ENCODE measurements at places on chromosomes 12 and 14.

DNA sequence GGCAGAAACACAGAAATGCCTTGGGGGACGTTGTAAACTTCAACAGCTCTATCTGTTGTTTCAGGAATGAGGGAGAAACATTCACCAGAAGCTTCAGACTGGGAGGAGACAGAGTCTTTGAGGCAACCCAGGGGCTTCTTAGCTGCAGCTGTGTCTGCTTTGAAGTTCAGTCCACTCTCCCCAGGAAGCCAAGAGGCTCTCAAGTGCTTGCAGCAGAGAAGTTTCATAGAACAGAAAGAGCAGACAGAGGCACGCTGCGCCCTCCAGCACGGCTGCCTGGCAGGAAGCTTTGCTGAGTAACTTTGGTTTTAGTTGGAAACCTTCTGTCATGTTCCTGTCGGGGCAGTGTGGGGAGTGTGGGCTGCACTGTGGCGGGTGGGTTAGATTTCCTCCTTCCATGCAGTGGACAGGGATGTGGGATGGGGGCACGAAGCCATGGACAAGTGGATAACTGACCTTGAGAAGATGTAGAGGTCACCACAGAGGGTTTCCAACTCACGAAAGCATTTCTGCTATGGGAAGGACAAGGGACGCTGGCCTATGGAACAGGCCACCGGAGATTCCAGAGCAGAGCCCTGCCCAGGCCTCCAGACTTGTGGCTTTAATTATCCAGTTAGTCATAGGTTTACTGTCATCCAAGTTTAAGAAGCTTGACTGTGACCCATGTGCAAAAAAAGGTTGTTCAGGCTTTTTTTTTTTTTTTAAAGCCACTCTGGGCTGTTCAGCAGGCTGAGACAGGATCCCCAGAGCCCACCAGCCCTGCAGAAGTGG lies 107.7 kb downstream of the ARF6 start:
- peak overlapping the region; percentile 49 for H3K27ac ChIP-seq
- no peaks in the 10 kb centered on the region for H3K36me3 ChIP-seq
- peak; percentile 78 for DNase-seq

- no peaks in the 10 kb centered on the region for H3K27me3 ChIP-seq
- peaks cover 62% of the 10 kb centered on the region for H3K4me1 ChIP-seq
- H3K4me3 ChIP-seq, result peak overlapping the region; percentile 54
- H3K27ac ChIP-seq, result peak overlapping the region; percentile 97
Observed at GRCh38 chr12:120847814-120848213, 56.3 kb downstream of the SPPL3 start.

DNA sequence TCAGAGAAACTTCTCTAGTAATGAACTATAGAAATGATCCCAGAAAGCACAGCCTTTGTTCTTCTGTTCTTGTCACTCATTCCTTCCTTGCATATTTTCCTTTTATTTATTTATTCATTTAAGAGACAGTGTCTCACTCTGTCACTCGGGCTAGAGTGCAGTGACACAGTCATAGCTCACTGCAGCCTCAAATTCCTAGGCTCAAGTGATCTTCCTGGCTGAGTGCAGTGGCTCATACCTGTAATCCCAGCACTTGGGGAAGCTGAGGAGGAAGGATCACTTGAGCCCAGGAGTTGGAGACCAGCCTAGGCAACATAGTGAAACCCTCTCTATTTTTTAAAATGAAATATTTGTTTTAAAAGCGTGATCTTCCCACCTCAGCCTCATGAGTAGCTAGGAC lies 11.5 kb downstream of the TECPR2 start:
- H3K4me1 ChIP-seq, result peaks cover 9% of the 10 kb centered on the region
- no peak overlapping the region for H3K4me3 ChIP-seq
- H3K36me3 ChIP-seq, result no peaks in the 10 kb centered on the region
- H3K27me3 ChIP-seq, result no peaks in the 10 kb centered on the region

DNA sequence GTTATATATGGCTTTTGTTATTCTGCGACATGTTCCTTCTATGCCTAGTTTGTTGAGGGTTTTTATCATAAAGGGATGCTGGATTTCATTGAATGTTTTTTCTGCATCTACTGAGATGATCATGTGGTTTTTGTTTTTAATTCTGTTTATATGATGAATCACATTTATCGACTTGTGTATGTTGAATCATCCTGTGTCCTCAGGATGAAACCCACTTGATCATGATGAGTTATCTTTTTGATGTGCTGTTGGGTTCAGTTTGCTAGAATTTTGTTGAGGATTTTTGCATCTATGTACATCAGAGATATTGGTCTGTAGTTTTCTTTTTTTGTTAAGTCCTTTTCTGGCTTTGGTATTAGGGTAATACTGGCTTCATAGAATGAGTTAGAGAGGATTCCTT lies 291.2 kb downstream of the AKAP6 start:
- no peaks in the 10 kb centered on the region for H3K36me3 ChIP-seq
- H3K27me3 ChIP-seq, result no peaks in the 10 kb centered on the region

- no peaks in the 10 kb centered on the region for H3K27me3 ChIP-seq
- H3K36me3 ChIP-seq, result no peaks in the 10 kb centered on the region
- H3K27ac ChIP-seq, result no peak overlapping the region
- no peak overlapping the region for H3K4me3 ChIP-seq
Observed at GRCh38 chr14:99122521-99123125, 149.4 kb downstream of the BCL11B start.

GRCh38 chr12:663293-663871 lies at the start of gene NINJ2:
NINJ2 (minus strand) TSS chr12:663445; CDS start chr12:663360, 85 bp downstream.
- H3K27me3 ChIP-seq, result no peaks in the 10 kb centered on the region
- H3K36me3 ChIP-seq, result no peaks in the 10 kb centered on the region
- no peak within 1 kb of the TSS for H3K27ac ChIP-seq
- H3K4me3 ChIP-seq, result no peak within 1 kb of the TSS

DNA sequence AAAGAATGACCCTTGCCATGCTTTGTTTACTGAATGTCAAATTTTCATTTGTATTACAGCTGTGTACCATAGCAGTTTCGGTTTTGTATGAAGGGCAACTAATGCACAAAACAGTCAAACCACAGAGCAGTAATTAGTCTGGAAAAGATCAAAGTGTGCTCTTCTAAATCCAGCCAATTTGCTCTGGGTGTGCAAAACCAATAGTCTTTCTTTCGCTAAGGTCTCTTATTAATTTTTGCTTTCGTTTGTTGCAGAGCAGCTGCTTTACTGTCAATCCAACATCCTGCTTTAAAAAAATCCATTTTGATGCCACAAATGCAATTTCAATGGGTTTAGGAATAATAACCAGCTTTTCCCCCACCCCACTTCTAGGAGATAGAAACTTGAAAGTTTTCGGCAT lies 114.2 kb downstream of the BRMS1L start:
- H3K27me3 ChIP-seq, result no peaks in the 10 kb centered on the region
- no peaks in the 10 kb centered on the region for H3K36me3 ChIP-seq
- no peak for DNase-seq
- H3K4me1 ChIP-seq, result no peaks in the 10 kb centered on the region

DNA sequence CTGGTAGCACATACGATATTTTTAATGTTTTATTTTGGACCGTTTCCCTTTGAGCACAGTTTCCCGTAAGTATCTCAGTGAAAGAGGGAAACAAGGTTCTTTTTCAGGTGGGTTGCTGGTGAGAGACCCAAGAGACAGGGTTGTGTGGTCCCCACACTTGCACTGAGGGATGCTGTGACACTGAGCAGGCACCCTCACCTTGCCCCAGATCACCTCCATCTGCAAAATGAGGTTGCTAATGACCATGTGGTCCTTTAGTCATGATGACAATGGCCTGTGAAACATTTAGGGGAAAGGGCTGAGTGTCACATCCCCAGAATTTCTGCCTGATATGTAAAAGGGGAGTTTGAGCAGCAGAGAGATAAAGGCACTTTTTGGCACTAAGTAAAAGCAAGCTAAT lies 4.3 kb downstream of the CCND2 start:
- no peaks in the 10 kb centered on the region for H3K27me3 ChIP-seq
- peaks cover 11% of the 10 kb centered on the region for H3K4me1 ChIP-seq
- H3K27ac ChIP-seq, result no peak overlapping the region
- no peaks in the 10 kb centered on the region for H3K36me3 ChIP-seq

GRCh38 chr12:109948368-109948767 lies 47.8 kb downstream of the GIT2 start:
- no peak for DNase-seq
- peaks cover 73% of the 10 kb centered on the region for H3K36me3 ChIP-seq
- no peak overlapping the region for H3K4me3 ChIP-seq

DNA sequence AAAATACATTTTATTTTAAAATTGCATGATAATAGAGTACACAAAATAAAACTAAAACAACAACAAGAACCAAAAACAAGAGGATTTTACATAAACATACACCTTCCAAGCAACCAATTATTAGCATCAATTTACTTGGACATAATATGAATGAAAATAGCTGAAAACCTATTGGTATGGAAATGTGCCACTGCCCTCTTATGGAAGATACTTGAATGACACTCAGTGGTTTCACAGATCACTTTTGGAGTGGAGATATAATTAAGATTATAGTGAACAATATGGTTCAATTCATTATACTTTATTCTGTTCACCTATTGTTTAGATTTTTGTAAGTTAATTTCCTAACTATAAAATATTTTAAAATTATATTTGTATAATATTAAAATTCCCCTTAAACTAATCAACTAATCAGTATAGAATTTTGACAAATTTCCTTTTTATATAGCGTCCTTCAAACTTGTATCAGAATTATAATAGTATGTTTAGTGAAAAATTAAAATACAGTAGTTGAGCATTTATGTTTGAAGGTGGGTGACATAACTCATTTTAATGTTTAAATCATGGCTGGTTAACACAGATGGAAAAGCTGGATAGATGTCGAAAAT lies 70.1 kb downstream of the SLC6A15 start:
- H3K36me3 ChIP-seq, result no peaks in the 10 kb centered on the region
- H3K4me3 ChIP-seq, result no peak overlapping the region
- no peaks in the 10 kb centered on the region for H3K27me3 ChIP-seq
- no peak overlapping the region for H3K27ac ChIP-seq
- no peaks in the 10 kb centered on the region for H3K4me1 ChIP-seq

DNA sequence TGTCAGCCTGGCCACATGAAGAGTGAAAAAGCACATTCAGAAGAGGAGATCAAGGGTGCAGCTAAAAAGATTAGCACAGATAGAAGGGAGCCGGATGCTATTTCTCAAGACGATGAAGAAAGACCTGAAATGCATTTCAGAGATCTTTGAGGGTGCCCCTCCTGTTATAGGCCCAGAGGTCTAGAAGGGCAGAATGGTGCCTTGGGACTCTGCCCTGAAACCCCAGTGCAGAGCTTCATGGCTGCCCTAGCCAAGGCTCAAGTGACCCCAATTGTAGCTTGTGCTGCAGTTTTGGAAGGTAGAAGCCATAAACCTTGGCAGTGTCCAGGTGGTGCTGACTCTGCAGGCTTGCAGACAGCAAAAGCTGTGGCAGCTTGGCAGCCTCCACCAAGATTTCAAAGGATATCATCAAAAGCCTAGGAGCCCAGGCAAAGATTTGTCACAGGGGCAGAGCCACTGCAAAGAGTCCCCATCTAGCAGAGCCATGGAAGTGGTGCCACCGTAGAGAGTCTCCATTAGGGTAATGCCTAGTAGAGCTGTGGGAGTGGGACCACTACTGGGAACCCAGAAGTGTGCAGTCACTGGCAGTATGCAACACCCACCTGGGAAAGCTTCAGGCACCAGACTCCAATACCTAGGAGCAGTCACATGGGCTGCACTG lies 6.4 kb downstream of the LACRT start:
- H3K36me3 ChIP-seq, result no peaks in the 10 kb centered on the region

GRCh38 chr14:22666203-22666893 lies 22.2 kb upstream of the OR6J1 start:
- no peaks in the 10 kb centered on the region for H3K36me3 ChIP-seq
- no peaks in the 10 kb centered on the region for H3K27me3 ChIP-seq
- H3K27ac ChIP-seq, result no peak overlapping the region
- H3K4me1 ChIP-seq, result no peaks in the 10 kb centered on the region

GRCh38 chr14:67911562-67911961 lies 92.0 kb downstream of the RAD51B start:
- no peak overlapping the region for H3K27ac ChIP-seq
- H3K27me3 ChIP-seq, result no peaks in the 10 kb centered on the region
- H3K4me1 ChIP-seq, result peaks cover 7% of the 10 kb centered on the region
- H3K4me3 ChIP-seq, result no peak overlapping the region
- no peaks in the 10 kb centered on the region for H3K36me3 ChIP-seq
- DNase-seq, result no peak

GRCh38 chr12:90940872-90941499 lies 14.0 kb downstream of the CCER1 start:
- no peak overlapping the region for H3K4me3 ChIP-seq
- H3K36me3 ChIP-seq, result no peaks in the 10 kb centered on the region
- peak; percentile 79 for DNase-seq
- no peak overlapping the region for H3K27ac ChIP-seq
- H3K4me1 ChIP-seq, result no peaks in the 10 kb centered on the region

GRCh38 chr14:35368139-35368460 lies 36.4 kb downstream of the NFKBIA start:
- H3K27me3 ChIP-seq, result no peaks in the 10 kb centered on the region
- H3K4me3 ChIP-seq, result no peak overlapping the region
- no peaks in the 10 kb centered on the region for H3K36me3 ChIP-seq
- DNase-seq, result no peak

- H3K27me3 ChIP-seq, result no peaks in the 10 kb centered on the region
- H3K4me3 ChIP-seq, result no peak overlapping the region
- H3K36me3 ChIP-seq, result no peaks in the 10 kb centered on the region
- no peaks in the 10 kb centered on the region for H3K4me1 ChIP-seq
- no peak for DNase-seq
Observed at GRCh38 chr12:114136631-114137030, 170.5 kb upstream of the RBM19 start.

GRCh38 chr14:79411403-79412174 lies 799.7 kb downstream of the DIO2 start:
- no peaks in the 10 kb centered on the region for H3K27me3 ChIP-seq
- DNase-seq, result no peak
- no peaks in the 10 kb centered on the region for H3K4me1 ChIP-seq

- no peak overlapping the region for H3K4me3 ChIP-seq
- no peaks in the 10 kb centered on the region for H3K36me3 ChIP-seq
Observed at GRCh38 chr12:93230326-93230720, 147.4 kb upstream of the NUDT4 start.

DNA sequence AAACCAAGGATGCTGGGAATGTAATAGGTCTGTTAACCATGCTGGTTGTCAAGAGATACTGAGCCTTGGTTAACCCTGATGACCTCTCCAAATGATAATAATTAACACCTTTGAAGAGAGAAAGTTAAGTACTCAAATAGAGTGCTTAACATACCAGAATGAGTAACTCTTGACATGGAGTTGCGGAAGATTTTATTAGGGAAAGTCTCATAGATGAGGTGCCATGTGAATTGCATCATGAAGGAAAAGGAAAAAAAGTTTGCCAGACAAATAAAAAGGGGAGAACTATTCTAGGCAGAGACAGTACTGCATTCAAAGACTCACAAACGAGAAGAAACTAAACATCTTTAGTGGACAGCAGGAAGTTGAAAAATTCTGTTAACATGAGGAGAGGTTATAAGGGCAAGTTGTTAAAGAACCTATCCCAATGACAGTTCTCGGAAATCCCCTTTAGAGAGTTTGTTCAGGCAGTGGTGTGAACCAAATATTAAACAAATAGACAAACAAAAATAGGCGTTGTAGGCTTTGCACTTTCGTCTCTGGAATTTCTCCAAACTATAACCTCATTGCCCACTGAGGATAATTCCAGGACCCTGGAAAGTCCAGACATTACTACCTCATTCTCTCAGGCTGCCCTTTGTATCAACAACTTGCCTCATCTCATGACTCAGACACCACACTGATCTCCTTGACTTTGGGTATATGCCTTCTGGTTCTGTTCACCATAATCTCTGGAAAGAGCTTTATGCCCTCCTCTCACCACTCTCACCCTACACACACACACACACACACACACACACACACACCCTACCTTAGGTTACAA lies 435.0 kb downstream of the GXYLT1 start:
- no peaks in the 10 kb centered on the region for H3K27me3 ChIP-seq
- no peak overlapping the region for H3K27ac ChIP-seq
- no peaks in the 10 kb centered on the region for H3K36me3 ChIP-seq
- H3K4me3 ChIP-seq, result no peak overlapping the region
